Calu3 (cell line): ENCODE measurements at places on chromosomes 11 and 22. TPM values are rescaled to one million over a fixed set of nuclear protein-coding genes. Genes with fewer than 3 reads are reported as not detected.

PKP3 gene
- total RNA-seq = 128 and 154 TPM in 2 replicates

- peaks cover 71% of the 10 kb centered on the region for H3K27me3 ChIP-seq
- no peak overlapping the region for H3K4me3 ChIP-seq
- no peaks in the 10 kb centered on the region for H3K4me1 ChIP-seq
- no peak for DNase-seq
Measured at GRCh38 chr11:46203746-46204145, 73.7 kb upstream of the CREB3L1 start.

SCGB1C1 gene
- not detected in 2 replicates for total RNA-seq

DNA sequence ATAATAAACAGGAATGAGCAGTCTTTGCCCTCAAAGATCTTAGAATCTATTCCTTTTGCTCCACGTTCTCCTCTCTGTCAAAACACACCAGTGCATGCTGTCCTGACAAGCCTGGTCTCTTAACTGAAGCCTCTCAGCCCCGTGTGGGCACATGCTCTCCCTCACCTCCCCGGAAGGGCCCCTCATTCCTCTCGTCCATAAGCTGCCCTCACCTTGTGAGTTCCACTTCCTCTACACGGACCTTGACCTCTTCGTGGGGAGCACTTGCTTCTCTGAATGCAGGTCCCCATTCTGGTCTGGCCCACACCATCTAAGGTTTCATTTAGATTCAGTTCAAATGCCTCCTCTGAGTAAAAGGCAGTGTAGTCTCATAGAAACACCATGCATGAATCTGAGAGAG, 412.3 kb upstream of the SYN3 start:
- H3K4me1 ChIP-seq = peaks cover 15% of the 10 kb centered on the region
- no peaks in the 10 kb centered on the region for H3K27me3 ChIP-seq
- H3K4me3 ChIP-seq = no peak overlapping the region
- H3K36me3 ChIP-seq = no peaks in the 10 kb centered on the region
- no peak overlapping the region for H3K27ac ChIP-seq

- no peak overlapping the region for H3K4me3 ChIP-seq
- no peak overlapping the region for H3K27ac ChIP-seq
- no peaks in the 10 kb centered on the region for H3K27me3 ChIP-seq
- DNase-seq = no peak
- H3K36me3 ChIP-seq = peaks cover 8% of the 10 kb centered on the region
- peaks cover 10% of the 10 kb centered on the region for H3K4me1 ChIP-seq
Measured at GRCh38 chr11:68044145-68044813, 5.5 kb downstream of the TCIRG1 start.

DNA sequence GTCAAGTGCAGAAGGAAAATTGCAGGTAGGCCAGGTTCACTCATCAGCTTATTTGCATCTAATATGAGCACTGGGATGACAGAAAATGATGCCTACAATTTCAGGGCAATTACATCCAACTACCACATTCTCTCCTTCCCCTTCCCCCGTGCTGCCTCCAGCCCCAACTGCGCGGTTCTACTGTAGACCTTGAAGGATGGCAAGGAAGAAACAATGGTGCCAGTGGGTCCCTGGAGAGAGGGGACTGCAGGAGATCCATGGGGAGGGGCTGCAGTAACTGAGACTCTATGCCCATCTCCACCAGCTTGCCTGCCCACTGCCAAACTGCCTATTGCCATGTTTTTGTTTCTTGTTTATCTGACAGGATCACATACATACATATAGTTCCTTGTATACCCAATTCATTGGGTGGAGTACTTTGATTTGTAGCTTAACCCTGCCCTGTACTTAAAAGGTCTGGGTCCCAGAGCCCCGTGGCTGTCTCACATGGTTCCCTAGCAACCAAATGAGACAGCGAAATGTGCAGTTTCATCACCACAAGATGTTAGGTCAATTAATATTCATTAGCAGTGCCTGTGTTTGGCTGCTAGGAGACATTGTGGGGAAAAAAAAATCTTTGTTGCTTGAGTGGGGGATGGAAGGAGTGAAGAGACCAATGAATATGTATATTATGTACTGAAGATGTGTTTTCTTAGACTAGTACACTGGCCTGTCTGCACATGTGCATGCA, 253.5 kb upstream of the PLET1 start:
- DNase-seq = no peak
- H3K36me3 ChIP-seq = no peaks in the 10 kb centered on the region
- no peak overlapping the region for H3K27ac ChIP-seq
- H3K4me3 ChIP-seq = no peak overlapping the region
- H3K27me3 ChIP-seq = peaks cover 23% of the 10 kb centered on the region

SHANK3 gene
- 2.1 and 2.5 TPM in 2 replicates for total RNA-seq

DNA sequence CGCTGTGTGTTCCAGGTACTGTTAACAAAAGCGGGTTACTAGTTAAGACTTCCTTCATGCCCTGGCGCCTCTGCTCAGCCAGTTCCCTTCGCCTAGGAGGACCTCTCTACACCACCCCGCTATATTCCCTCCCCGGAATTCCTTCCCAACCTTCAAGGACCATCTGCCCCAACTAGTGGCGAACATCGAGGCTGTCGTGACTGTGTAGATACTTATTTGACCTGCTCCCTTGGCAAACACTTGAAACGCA, 450 bp upstream of the BCL2L13 start:
- peak overlapping the region; percentile 87 for H3K27ac ChIP-seq
- H3K36me3 ChIP-seq = peaks cover 32% of the 10 kb centered on the region
- peak overlapping the region; percentile 88 for H3K4me3 ChIP-seq
- no peak for DNase-seq

DNA sequence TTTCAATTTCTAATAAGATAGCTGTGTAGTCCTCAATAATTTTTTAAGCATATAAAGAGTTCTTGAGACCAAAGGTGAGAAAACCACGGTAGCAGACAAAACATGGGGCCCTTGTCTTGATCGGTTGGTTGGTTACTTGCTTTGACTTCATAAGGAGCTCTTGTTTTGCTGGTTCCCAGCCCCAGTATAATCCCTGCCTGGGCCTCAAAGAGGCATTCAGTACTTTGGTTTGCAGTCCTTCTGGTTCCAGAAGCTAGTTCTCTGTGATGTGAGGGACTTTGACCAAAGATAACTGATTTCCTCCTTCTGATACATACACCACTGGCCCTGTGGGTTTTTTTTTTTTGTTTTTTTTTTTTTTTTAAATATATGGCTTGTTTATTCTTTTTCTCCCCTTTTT, 17.1 kb downstream of the MARK2 start:
- H3K27ac ChIP-seq = no peak overlapping the region
- H3K4me1 ChIP-seq = peaks cover 9% of the 10 kb centered on the region
- peaks cover 9% of the 10 kb centered on the region for H3K36me3 ChIP-seq
- H3K27me3 ChIP-seq = no peaks in the 10 kb centered on the region

- peaks cover 23% of the 10 kb centered on the region for H3K36me3 ChIP-seq
- H3K27me3 ChIP-seq = no peaks in the 10 kb centered on the region
- H3K4me3 ChIP-seq = peak overlapping the region; percentile 60
- peak; percentile 70 for DNase-seq
- peaks cover 10% of the 10 kb centered on the region for H3K4me1 ChIP-seq
Measured at GRCh38 chr22:38981005-38981991, 849 bp upstream of the APOBEC3B start.
